Bronchus fibroblast of lung (primary cell): ENCODE measurements at places on chromosomes 3 and 15. TPM values are rescaled to one million over a fixed set of nuclear protein-coding genes. Genes with fewer than 3 reads are reported as not detected.

KBTBD13 gene
- not detected in 2 replicates for total RNA-seq

NOP10 gene
- total RNA-seq: 300 and 304 TPM in 2 replicates

TTLL13 gene
- total RNA-seq: not detected in 2 replicates

GOLGA6L7 gene
- total RNA-seq: not detected in 2 replicates

SLC7A14 gene
- 0.30 and 0.34 TPM in 2 replicates for total RNA-seq

BNIP2 gene
- 37.8 and 58.2 TPM in 2 replicates for total RNA-seq

CLDN16 gene
- total RNA-seq: not detected in 2 replicates

LDHAL6B gene
- not detected in 2 replicates for total RNA-seq

CASR gene
- not detected in 2 replicates for total RNA-seq

ADAMTS17 gene
- under 0.01 and 0.30 TPM in 2 replicates for total RNA-seq

COL8A1 gene
- total RNA-seq: 84.6 and 85.7 TPM in 2 replicates

CEMIP gene
- total RNA-seq: 2.7 and 3.0 TPM in 2 replicates

MRPS22 gene
- total RNA-seq: 71.7 and 75.3 TPM in 2 replicates

PIGZ gene
- 0.34 and 0.59 TPM in 2 replicates for total RNA-seq

PRSS50 gene
- total RNA-seq: not detected in 2 replicates

FAM43A gene
- total RNA-seq: 1.8 and 2.4 TPM in 2 replicates

MORC1 gene
- total RNA-seq: not detected in 2 replicates
